ENCODE measurements at places on chromosomes 2 and 18.

DNA sequence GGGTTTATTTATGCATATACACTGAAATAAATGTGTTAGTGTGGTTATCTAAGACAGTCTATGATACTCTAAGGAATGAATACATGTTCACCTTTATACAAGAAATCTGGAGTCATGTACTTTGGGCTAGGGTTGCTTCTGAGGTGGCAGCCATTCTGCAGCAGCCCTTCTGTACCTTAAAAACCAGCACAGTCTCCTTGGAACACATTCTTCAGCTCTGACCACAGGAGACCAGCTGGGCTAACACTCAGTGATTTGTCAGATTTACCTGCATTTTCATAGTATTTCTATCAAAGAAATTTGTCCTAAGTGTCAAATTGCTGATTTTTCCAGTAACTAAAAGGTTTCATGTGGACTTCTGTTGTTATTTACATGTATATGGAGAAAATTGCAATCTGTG, 167.7 kb downstream of the CAMKMT start:
- no peak for DNase-seq

DNA sequence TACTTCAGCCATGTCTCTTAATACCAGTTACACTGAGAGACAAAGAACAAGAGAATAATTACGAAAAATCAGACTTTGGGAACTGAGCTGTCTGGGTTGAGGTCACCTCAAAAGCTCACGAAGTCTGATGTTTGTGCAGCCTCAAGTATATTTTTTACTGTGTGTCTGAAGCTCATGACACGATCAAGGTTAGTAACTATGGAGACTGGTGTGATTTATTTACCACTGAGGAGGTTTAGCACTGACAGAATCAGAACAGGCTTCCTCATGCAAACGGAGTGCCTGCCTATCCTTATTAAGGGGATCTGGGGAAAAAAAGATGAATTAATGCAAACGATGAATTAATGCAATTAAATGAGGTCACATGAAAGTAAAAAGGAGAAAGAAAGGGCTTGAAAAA, 61.1 kb upstream of the RAPH1 start:
- no peak for DNase-seq

- DNase-seq = no peak
These were observed 64.9 kb upstream of the WIPF1 start for GRCh38 chr2:174662459-174662858.

DNA sequence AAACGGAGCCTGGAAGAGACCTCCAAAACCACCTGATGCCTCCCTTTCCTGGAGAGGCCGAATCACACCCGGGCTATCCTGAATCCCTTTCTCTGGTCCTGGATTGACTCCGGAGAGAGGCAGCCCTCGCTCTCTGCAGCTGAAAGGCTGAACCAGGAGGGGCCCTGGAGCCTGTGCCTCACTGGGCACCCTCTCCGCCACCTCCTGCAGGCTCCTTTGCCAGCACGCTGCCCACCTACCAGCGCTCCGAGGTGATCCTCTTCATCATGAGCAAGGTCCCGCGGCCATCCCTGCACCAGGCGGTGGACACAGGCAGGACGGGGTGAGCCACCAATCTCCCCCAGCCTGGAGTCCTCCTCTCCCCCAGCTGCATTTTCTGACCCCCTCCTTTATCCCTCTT, 35.7 kb downstream of the POMC start:
- no peak for DNase-seq

DNA sequence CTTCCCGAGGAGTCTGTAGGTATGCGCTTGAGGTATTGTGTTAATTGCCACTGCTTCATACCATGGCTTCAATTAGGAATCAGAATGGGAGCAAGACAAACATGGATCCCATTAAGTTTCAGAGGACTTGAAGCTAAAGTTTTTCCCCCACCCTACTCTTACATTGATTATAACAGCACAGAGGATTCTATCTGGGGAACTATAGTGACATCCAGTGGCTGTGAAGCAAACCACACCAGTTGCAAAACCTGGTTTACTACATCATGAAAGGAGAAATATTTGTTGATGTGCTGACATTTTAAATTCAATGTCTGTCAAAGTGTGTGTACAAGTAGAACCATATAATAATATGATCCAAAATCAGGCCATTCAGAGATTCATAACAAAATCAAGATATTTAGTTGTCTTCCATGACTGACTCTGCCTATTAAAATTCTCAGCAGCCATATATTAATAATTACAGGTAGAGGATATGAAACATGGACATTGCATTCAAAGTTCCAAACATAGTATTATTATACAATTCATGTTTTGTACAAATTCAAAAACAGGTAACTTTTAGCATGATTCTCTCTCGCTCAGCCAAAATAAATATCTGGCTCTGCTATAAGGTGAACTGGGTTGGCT, 82.9 kb downstream of the GRB14 start:
- DNase-seq = peak; percentile 31

DNA sequence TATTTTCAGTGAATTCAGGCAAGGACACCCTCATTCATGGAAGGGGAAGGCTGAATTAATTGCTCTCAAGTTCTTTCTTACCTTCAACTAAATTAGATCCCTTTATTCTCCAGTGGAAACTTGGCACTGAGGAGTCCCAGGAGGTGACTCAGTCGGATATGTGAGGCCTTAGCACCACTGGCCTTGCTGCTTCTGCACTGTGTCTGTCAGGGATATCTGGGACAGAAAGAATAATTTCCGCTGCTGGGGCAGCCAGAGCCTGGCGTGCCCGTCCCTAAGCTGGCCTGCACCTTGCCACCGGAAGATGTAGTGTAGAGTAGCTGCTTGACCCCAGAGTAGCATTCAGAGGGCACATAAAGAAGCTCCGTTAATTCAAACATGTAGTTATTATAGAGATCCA, 53.4 kb downstream of the LIMS1 start:
- DNase-seq = no peak
